Activated T-cell treated with anti-CD3 and anti-CD28 coated beads for 4 hours (primary cell): ENCODE measurements at places on chromosomes 7 and 10.

GRCh38 chr10:69285699-69286098 is 7.4 kb downstream of the HK1 start:
- DNase-seq, result no peak

DNA sequence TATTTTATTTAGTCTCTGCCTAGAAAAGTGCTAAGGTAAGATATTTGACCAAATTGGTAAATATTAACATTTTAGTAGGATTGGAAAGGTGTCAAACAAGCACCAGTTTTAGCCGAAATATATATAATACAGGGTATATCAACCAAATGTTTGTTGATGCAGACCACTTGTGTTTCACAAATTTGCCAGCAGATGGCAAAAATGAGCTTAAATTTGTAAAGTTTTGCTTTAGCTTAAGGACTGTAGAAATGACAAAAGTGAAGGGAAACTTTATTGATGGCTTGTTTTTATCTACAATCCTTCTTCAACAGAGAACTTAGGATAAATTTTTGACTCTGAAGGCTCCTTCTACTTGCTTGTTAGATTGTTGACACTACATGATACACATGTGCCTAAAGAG is 4.8 kb upstream of the POLR1F start:
- peak; percentile 43 for DNase-seq

DNA sequence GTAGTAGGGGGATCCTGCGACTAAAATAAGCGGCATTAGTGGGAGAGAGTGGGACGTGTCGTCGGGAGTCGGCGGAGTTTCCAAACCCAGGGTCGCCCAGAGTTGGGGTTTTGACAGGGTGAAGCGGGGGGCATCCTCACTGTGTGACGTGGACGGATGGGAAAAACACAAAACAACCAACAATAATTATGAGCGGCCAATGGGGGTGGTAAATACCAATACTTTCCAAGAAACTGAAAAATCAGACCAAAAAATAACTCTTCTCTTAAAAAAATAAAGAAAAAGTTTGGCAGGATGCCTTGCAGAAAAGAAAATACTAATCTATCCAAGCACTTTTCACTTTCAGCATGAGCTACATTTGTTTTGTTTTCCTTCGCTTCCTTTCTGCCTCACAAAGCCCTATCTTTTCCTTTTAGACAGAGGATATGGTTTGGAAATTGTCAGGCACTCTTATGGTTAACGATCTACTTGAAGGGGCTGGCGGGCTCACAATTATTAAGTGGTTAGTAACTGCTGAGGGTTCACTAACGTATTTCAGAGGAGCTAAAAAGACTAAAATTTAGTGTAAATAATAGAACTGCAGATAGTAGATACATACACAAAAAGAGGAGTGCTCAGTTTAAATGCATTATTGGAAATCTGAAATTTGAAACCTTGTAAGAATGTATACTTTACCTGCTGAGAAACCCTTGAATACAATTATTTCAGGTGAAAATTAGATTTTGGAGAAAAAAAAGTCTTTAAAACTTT is 802 bp upstream of the CDK6 start:
- no peak for DNase-seq

DNA sequence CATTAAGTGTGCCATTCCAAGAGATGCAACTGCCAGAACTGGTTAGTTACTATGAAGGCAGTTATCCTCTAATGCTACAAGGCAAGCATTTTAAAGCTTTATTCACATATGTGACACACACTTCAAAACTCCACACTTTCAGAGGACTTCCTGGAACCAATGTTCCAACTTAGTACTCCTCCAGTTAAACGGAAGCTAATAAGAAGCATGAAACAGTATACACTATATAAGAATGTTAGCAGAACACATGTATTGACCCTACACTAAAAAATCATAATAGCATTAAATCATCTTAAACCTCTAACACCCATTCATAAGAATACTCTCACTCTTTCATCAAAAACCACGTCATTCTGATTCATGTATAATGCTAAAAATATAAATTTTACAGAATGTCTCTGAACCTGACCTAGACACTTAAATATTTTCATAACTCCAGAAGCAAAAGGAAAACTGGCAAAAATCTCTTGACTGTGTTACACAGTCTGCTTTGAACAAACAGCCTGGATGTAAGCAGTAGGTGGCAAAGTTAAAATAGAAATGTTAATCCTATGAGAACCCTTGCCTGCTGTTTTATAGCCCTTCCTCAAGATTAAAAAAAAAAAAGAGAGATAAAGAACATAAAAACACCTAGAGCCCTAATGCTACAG is 135.0 kb downstream of the SEMA3C start:
- no peak for DNase-seq

- no peak for DNase-seq
Observed at GRCh38 chr10:58932126-58932525, 244.3 kb upstream of the PHYHIPL start.

GRCh38 chr10:11601670-11602069 is 9.8 kb downstream of the USP6NL start:
- no peak for DNase-seq

DNA sequence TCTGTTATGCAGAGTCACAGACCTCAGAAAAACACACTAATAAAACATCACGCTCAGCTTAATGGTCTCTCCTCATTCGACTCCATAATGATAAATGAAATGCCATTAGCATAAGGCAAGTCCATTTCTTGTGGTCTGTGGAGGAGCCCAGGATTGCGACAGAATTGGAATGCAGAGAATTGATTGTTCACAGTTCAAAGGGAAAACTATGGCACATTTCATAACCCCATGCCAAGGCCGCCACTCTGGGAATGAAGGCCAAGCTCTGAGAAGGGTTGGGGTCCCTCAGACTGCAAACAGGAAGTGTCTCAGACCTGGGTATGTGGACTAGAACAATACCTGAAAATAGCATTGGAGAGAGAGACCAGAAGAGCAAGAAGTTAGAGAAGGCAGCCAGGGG is 398.9 kb downstream of the ADRA2A start:
- DNase-seq, result no peak

GRCh38 chr7:94053532-94053931 is 49.4 kb upstream of the BET1 start:
- no peak for DNase-seq

GRCh38 chr10:28127881-28128280 is 129.0 kb upstream of the ODAD2 start:
- DNase-seq, result no peak

- DNase-seq, result no peak
Observed at GRCh38 chr7:116271963-116272886, 61.9 kb downstream of the TES start.

DNA sequence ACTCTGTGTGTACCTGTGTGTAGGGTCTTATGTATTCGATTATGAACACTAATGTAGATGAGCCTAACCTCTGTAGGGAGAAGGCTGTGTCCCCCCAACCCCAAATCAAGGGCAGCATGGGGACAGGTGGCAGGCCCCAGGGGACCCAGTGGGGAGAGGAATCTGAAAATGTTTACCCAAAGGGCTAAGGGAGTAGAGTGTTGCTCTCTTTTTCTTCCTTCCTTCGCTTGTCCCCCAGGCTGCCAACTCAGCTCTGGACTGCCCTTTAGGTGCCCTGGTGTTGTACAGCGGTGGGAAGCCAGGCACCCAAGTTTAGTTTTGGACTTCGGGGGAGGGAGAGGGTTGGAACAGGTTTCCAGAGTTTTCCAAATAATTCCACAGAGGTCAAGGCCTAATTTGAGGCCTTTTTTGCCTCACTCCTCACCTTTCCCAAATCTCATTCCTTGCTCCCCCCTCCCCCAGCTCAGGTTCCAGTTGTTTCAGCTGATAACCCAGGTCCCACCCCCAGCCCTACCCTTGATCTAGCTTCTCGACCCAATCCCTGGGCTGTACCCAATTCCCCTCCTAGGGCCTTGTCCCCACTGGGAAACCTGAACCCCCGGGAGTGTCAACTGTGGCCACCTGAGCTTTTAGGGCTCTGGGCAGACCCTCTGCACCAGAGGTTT is 9.1 kb upstream of the PAX2 start:
- DNase-seq, result no peak

- DNase-seq, result no peak
Observed at GRCh38 chr7:24611130-24611529, 37.9 kb downstream of the PALS2 start.
